ENCODE measurements at places on chromosomes 3 and 15.
A peak's percentile ranks its signal among the peaks of the same experiment; 100 is the strongest.

- peak; percentile 53 for DNase-seq
Observed at GRCh38 chr15:68795298-68795848, 25.3 kb downstream of the ANP32A start.

- no peak for DNase-seq
Observed at GRCh38 chr3:149610351-149611105, 47.3 kb downstream of the WWTR1 start.

DNA sequence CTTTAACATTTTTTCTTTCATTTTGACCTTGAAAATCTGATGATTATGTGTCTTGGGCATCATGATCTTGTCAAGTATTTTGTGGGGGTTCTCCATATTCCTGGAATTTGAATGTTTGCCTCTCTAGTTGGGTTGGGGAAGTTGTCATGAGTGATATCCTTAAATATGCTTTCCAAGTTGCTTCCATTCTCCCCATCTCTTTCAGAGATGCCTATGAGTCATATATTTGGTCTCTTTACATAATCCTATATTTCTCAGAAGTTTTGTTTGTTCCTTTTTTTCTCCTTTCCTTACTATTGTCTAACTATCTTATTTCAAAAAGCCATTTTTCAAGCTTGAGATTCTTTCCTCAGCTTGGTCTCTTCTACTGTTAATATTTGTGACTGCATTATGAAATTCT lies 69.0 kb upstream of the CCDC80 start:
- DNase-seq: no peak

- no peak for DNase-seq
Observed at GRCh38 chr3:11581237-11582190, 62.2 kb downstream of the VGLL4 start.

DNA sequence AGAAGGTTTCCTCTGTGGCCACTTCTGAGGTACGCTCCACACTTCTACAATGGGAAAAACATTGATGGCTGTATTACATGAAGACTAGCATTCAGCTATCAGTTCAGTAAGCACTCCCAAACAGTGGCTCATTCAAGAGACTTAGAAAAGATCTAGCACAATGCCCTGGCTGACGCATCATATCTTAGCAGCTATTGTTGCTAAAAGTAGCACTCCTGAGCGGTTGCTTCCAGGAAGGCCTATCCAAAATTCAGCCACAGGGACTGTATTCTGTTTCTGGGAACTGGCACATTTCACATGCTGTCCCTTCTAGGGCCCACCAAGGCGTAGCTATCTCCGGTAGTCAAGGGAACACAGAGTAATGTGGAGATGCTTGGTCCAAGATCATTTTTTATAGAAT lies 21.2 kb upstream of the SPRED1 start:
- DNase-seq: no peak

DNA sequence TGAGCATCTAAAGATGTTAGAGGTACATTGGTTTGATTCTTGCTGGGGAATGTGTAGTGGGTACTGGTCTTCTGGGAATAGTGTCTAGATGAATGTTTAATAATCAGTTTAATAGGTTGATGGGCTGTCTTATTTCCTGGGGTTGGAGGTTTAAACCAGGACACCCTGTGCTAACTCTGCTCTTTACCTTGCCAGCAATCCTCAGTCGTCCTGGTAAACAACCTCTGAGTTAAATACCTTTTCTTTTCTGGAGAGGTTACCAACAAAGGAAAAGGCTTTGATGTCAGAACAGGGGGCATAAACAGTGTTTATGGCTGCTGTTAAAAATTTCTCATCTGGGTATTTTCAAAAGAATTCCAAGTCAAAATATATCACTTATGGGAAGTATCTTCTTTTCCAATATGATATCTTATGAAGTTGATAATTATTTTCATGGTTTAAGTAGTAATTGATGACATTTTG lies 23.5 kb downstream of the MITF start:
- no peak for DNase-seq

- no peak for DNase-seq
Observed at GRCh38 chr15:82135638-82136037, 89.8 kb upstream of the MEX3B start.

- no peak for DNase-seq
Observed at GRCh38 chr15:49306551-49306950, 116.5 kb upstream of the FGF7 start.

DNA sequence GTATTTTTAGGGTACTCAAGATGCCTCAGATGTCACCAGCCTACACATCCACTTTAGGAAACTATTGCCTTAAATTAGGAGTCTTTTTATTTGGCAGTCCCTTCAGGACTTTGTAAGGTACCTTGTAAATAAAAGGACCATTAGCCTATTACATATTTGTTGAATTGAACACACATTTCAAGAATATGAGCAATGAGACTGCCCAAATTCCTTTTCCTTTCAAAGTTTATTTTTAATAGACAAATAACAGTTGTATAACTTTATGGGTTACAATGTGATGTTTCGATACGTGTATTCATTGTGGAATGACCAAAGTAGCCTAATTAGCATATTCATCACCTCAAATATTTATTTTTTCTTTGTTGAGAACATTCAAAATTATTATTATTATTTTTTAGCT lies 176.7 kb upstream of the PDZRN3 start:
- DNase-seq: no peak

GRCh38 chr15:39300451-39301153 lies 280.3 kb upstream of the THBS1 start:
- DNase-seq: no peak

- DNase-seq: no peak
Observed at GRCh38 chr15:72313448-72313840, 6.5 kb downstream of the CELF6 start.

DNA sequence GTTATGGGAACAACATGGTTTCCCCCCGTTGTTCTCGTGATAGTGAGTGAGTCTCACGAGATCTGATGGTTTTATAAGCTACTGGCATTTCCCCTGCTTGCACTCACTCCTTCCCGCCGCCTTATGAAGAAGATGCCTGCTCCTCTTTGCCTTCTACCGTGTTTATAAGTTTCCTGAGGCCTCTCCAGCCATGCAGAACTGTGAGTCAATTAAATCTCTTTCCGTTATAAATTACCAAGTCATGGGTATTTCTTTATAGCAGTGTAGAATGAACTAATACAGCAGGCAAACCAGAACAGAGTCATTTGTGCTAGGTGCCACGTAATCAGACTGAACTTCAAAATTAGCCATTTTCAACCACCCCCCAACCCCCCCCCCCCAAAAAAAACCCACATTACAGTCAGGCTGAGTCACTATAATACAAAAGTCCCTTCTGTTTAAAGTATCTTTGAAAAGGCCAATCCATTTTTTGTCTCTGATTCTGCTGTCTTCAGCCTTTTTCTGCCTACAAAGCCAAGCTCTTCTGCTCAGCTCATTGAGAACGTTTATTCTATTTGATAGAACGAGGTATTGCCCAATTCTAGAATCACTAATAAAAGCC lies 4.1 kb downstream of the OR4F6 start:
- DNase-seq: peak; percentile 17

GRCh38 chr3:32872487-32873382 lies 54.9 kb downstream of the TRIM71 start:
- peak; percentile 36 for DNase-seq

DNA sequence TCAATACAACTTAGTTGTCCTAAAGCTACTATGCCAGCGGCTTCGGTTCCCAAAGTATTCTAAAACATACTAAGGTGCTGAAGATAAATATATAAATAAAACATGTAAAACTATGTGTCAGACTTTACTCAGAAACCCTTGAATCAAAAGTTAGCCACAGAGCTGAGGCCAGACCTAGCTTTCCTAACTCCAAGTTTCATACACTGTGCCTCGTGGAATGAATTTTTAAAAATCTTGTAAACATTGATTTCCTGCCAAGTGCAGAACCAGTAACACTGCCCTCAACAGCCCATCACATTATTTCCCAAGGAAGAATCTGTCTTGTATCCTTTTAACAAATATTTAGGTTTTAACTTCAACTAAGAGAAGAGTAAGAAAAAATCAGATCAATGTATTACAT lies 36.4 kb downstream of the TAMM41 start:
- no peak for DNase-seq

- no peak for DNase-seq
Observed at GRCh38 chr3:173920386-173920785, 522.8 kb downstream of the NLGN1 start.

DNA sequence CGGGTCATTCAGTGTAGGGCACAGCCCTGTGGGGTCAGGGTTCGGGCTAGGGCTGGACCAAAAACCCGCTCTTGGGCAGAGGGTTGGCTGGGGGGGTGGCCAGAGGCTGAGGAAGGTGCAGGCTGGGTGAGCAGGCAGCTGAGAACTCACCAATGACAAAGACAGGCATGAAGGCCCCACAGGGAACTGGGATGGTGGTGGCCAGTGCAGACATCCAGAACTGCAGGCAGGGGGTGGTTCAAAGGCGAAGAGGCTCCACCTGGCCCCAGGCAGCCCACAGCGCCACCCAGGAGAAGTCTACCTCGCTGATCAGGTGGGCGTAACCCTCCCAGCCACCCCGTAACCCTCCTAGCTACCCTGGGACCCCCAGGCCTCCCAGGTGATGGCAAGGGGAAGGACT lies 6.7 kb downstream of the CLCN2 start:
- DNase-seq: no peak

GRCh38 chr3:180913581-180914404 lies 1.3 kb downstream of the FXR1 start:
- no peak for DNase-seq

GRCh38 chr3:117744935-117745334 lies 1035.4 kb downstream of the TUSC7 start:
- no peak for DNase-seq

DNA sequence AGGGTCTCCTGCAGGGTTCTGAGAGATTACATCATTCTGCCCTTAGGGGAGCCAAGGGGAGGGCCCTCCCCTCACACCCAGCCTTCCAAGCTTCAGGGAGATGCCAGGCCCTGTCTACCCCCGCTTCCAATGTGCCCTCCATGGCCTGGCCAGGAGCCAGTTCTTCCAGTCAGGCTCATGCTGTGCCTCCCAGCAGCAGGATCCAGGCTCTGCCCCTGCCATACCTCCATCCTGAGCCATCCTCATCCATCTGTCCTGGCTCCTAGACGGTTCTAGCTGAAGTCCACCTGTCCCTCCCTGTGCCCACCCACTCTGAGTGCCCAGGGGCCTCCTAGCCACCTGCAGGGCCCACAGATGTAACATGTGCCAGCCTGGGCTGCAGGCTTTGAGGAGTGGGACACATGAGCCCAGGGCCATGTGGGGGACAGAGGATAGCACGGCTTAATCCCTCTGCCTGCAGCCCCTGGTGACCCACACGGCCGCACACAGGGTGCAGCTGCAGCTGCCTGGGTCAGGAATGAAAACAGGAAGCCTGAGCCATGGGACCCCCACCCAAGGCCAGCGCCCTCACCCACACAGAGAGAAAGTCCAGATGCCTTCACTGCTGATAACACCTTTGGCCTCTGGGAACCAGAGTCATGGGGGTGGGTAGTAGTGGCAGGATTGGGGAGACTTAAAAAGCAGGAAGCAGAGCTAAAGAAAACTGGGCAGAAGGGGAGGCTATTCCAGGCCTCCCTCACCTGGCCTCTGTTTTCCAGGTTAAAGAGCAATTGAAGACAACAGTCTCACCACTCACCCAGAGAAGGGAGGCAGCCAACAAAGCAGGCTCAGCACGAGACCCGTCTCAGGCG lies 11.8 kb downstream of the PLCD1 start:
- no peak for DNase-seq

GRCh38 chr3:43286115-43286840 lies at the start of gene SNRK:
Gene SNRK (plus strand): TSS chr3:43286540. CDS start chr3:43303204, 16,664 bp downstream.
- no peak for DNase-seq

- DNase-seq: no peak
Observed at GRCh38 chr3:32684029-32684799, 774 bp upstream of the CNOT10 start.

DNA sequence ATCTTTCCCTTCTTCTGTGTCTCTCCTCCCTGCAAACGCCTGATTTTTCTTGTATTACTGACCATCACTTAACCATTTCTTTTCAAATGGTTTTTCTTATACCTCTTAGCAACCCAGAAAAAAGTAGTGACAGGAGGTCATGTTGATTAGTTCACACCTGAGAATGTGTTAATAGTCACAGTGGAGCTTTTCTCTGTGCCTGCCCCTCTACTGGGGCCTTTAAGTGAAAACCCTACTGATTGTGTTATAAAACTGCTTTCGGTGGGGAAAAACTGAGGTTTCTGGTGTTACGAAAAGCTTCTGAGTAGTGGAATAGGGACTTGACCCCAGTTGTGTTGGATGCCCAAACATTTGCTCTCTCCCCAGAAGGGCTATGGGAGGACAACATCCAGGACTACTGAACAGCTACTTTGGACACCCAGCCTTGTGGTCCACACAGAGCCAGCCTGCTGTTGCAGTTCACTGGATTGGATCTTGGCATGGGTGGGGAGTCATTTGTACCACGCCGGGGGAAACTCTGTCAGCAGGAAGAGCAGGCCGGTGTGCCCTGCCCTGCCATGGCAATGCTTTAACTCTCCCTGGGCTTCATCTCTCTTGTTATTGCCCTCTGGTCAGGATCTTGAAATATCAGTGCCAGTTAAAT lies 10.3 kb downstream of the GPR87 start:
- no peak for DNase-seq

GRCh38 chr3:194691481-194692283 lies 6.0 kb downstream of the FAM43A start:
- DNase-seq: no peak

DNA sequence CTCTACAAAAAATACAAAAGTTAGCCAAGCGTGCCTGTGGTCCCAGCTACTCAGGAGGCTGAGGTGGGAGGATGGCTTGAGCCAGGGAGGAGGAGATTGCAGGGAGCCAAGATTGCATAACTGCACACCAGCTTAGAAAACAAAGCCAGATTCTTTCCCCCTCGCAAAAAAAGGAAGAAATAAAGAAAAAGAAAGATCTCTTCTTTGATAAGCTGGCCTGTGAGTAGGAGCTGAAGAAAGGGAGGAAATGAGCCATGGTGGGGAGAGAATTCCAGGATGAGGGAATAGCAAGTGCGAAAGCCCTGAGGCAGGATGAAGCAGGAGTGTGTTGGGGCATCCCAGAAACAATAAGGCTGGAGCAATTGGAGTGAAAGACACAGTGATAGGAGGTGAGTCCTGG lies 24.5 kb upstream of the TOP2B start:
- no peak for DNase-seq

GRCh38 chr3:189316296-189317019 lies 144.7 kb downstream of the TPRG1 start:
- no peak for DNase-seq
